ENCODE measurements at places on chromosomes 11 and 22. TPM values are rescaled to one million over a fixed set of nuclear protein-coding genes. Genes with fewer than 3 reads are reported as not detected.

- H3K36me3 ChIP-seq: no peaks in the 10 kb centered on the region
- H3K27ac ChIP-seq: no peak overlapping the region
- no peaks in the 10 kb centered on the region for H3K4me1 ChIP-seq
- H3K27me3 ChIP-seq: peaks cover 47% of the 10 kb centered on the region
Measured at GRCh38 chr11:60077216-60077817, 11.1 kb upstream of the MS4A2 start.

DNA sequence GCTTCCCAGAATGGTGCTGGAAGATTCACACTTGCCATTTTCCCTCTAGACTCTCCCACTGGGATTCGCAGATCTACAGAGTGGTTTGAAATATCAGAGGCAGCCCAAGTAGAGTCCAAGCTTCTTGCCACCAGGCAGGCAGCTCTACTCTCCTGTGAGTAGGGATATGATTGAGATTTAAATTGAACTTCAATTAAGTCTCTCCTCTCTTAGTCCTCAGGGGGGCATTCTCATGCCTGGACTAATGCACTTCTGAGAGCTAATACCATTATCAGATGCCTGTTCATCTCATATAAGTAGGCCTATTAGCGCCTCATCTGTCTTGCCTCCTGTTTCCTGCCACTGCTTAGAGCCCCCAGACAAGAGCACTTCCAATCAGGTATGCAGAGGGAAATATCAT, 25.5 kb upstream of the AMPD3 start:
- no peak overlapping the region for H3K4me3 ChIP-seq
- H3K27ac ChIP-seq: no peak overlapping the region
- H3K27me3 ChIP-seq: no peaks in the 10 kb centered on the region
- peak; percentile 38 for DNase-seq
- H3K4me1 ChIP-seq: no peaks in the 10 kb centered on the region

OR52E8 gene
- total RNA-seq: not detected

DNA sequence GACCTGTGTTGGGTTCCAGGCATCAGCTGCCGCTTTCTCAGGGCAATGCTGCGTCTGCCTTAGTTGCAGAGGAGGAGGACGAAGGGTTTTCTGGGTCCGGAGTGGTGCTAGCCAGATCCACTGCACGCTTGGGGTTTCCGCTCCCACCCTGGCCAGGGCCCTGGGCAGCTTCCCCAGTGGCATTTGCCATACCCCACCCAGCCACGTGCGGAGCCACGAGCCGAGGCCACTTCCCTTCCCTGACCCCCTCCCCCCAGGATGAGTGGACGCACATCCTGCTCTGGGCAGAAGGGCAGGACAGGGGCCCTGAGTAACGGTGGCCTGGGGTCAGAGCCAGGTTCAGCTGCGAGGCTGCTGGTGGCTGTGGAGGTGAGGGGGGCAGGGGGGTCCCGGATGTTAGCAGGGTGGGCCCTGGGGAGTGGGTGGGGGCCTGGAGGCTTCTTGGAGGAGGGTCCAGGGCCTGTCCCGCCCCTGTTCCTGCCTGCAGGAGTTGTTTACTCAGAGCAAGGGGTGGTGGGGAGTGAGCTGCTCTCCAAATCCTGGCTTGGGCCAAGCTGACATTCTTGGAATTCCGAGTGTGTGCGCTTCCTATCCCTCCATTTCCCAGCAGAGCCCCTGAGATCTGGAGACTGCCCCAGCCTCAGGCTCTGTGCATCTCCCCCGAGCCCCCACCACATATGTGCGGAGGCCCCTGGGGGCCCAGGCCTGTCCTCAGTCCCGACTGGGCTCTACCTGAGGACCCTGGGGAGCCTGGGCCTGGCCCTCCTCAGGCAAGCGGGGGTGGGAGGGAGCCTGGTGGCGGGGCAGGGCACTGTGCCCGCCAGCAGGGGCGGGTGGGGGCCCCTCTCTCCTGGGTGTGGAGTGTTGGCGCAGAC, 1.4 kb downstream of the TSPAN4 start:
- no peaks in the 10 kb centered on the region for H3K27me3 ChIP-seq
- H3K4me3 ChIP-seq: peak overlapping the region; percentile 99
- no peak overlapping the region for H3K27ac ChIP-seq
- H3K4me1 ChIP-seq: peaks cover 21% of the 10 kb centered on the region

DNA sequence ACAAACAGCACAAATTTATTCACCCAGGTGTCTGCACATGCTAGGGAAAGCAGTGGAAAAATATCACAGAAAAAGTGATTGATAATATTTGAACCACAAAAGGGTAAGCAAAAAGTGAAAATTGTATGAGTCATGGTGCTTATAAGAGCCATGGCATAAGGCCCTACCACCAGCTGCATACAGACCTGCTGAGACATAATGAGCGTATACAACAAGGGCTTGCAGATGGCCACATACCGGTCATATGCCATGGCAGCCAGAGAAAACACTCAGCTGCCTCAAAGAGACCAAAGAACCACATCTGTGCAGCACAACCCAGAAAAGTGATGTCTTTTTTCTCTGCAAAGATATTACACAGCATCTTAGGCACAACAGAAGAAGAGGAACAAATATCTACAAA, 71.4 kb upstream of the OR9G4 start:
- no peaks in the 10 kb centered on the region for H3K27me3 ChIP-seq
- H3K4me3 ChIP-seq: no peak overlapping the region
- H3K4me1 ChIP-seq: no peaks in the 10 kb centered on the region
- DNase-seq: no peak
- no peak overlapping the region for H3K27ac ChIP-seq

OR8A1 gene
- not detected for total RNA-seq

RNF215 gene
- 18.9 TPM for total RNA-seq

GRCh38 chr11:34647131-34647530, 26.2 kb downstream of the EHF start:
- no peaks in the 10 kb centered on the region for H3K27me3 ChIP-seq
- H3K27ac ChIP-seq: no peak overlapping the region
- peaks cover 8% of the 10 kb centered on the region for H3K4me1 ChIP-seq
- no peaks in the 10 kb centered on the region for H3K36me3 ChIP-seq
- no peak overlapping the region for H3K4me3 ChIP-seq

DNA sequence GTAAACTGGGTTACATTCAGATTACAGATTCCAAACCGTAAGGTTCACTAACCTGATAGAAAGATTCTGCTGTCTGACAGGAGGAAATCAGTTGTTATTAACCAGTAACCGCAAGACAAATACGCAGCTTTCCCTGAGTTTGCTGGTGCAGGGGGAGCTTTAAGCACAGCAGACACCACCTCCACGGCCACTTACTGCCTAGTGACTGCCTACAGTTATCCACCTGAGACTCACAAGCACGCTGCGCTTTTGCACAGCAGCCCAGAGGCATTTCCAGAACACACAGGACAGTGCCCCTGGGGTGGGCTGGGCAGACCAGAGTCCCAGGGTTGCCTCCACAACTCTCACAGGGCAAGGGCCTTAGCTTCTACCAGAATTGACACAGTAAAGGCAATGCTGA, 90.9 kb downstream of the CTTN start:
- DNase-seq: no peak
- H3K27me3 ChIP-seq: no peaks in the 10 kb centered on the region
- H3K36me3 ChIP-seq: no peaks in the 10 kb centered on the region
- no peaks in the 10 kb centered on the region for H3K4me1 ChIP-seq

- H3K4me3 ChIP-seq: no peak overlapping the region
- H3K27me3 ChIP-seq: no peaks in the 10 kb centered on the region
- no peaks in the 10 kb centered on the region for H3K4me1 ChIP-seq
Measured at GRCh38 chr11:128857341-128857740, 9.8 kb downstream of the KCNJ1 start.

DNA sequence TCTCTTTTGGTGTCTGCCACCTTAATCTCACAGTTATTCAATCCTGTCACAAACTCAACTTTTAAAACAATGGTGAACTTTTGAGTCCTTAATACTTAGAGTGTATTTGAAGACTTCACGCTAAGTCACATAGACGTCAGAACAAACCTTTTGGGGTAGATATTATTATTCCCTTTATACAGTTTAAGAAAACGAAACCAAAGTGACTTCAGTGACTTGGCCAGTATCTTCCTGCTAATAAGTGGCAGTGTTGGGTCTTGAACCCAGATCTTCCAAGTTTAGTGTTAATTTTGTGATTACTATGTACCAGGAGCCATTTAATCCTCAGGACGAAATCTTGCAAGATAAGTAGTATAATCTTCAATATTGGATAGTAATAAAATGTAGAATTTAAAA, 691 bp downstream of the CEP295 start:
- no peaks in the 10 kb centered on the region for H3K27me3 ChIP-seq
- peaks cover 13% of the 10 kb centered on the region for H3K4me1 ChIP-seq
- peak overlapping the region; percentile 70 for H3K4me3 ChIP-seq
- peak overlapping the region; percentile 85 for H3K27ac ChIP-seq
- peaks cover 9% of the 10 kb centered on the region for H3K36me3 ChIP-seq

CD248 gene
- total RNA-seq: 97.8 TPM

GRCh38 chr11:133936136-133936535, 20.6 kb downstream of the IGSF9B start:
- no peaks in the 10 kb centered on the region for H3K36me3 ChIP-seq
- no peak for DNase-seq
- H3K27ac ChIP-seq: no peak overlapping the region
- H3K27me3 ChIP-seq: no peaks in the 10 kb centered on the region
- no peaks in the 10 kb centered on the region for H3K4me1 ChIP-seq

LRRC75B gene
- 0.86 TPM for total RNA-seq

POGLUT3 gene
- total RNA-seq: 75.7 TPM

GRCh38 chr22:49609207-49609876, 218.3 kb downstream of the BRD1 start:
- no peaks in the 10 kb centered on the region for H3K4me1 ChIP-seq
- peaks cover 12% of the 10 kb centered on the region for H3K27me3 ChIP-seq
- H3K36me3 ChIP-seq: no peaks in the 10 kb centered on the region
- no peak overlapping the region for H3K4me3 ChIP-seq
- H3K27ac ChIP-seq: no peak overlapping the region

DNA sequence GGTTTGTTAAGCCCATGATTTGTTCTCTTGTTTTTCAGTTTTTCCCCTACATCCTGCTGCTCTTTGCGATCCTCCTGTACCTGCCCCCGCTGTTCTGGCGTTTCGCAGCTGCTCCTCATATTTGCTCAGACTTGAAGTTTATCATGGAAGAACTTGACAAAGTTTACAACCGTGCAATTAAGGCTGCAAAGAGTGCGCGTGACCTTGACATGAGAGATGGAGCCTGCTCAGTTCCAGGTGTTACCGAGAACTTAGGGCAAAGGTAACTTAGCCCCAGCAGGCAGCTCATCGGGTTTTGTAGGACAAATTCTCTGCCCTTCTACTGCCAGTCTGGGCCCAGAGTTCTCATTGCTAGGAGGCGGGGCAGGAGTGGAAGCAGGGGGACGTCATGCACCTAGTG, 49.7 kb downstream of the PANX1 start:
- no peaks in the 10 kb centered on the region for H3K27me3 ChIP-seq
- no peak for DNase-seq
- H3K4me3 ChIP-seq: no peak overlapping the region

TMEM109 gene
- total RNA-seq: 169 TPM

GTPBP1 gene
- 96.2 TPM for total RNA-seq

DNAJB13 gene
- total RNA-seq: 0.41 TPM

MS4A1 gene
- total RNA-seq: not detected

GRCh38 chr22:26756675-26757293, 99.4 kb downstream of the MIAT start:
- no peaks in the 10 kb centered on the region for H3K36me3 ChIP-seq
- H3K4me1 ChIP-seq: no peaks in the 10 kb centered on the region
- DNase-seq: peak; percentile 69
- no peak overlapping the region for H3K27ac ChIP-seq

DNA sequence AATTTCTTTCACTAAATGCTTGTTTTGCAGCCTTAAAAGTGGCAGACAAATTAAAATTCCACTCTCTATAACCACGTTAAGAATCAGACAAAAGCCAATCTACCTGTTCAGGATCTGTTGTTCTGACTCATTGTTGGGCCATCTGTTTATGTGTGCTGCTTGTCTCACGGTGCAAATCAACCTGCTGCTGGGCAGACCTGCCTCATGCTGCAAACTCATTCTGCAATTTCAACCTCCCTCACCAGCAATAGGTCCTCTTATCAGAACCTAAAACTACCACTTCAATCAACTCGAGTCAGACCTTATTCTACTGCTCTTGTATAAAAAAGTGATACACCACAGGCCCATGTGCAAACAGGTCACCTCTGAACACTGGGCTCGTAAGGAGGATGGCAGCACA, 75.1 kb downstream of the LARGE2 start:
- H3K27ac ChIP-seq: no peak overlapping the region
- H3K36me3 ChIP-seq: no peaks in the 10 kb centered on the region
- H3K27me3 ChIP-seq: no peaks in the 10 kb centered on the region
- DNase-seq: no peak

GRCh38 chr22:32421484-32421883, 9.4 kb upstream of the RTCB start:
- no peak for DNase-seq
- no peak overlapping the region for H3K4me3 ChIP-seq
- H3K27ac ChIP-seq: no peak overlapping the region
- H3K36me3 ChIP-seq: no peaks in the 10 kb centered on the region
- H3K4me1 ChIP-seq: peaks cover under 1% of the 10 kb centered on the region
- peaks cover 31% of the 10 kb centered on the region for H3K27me3 ChIP-seq

RBMXL2 gene
- not detected for total RNA-seq

GRCh38 chr11:110026858-110027626, 66.2 kb upstream of the ZC3H12C start:
- H3K36me3 ChIP-seq: no peaks in the 10 kb centered on the region
- no peak overlapping the region for H3K27ac ChIP-seq
- no peaks in the 10 kb centered on the region for H3K27me3 ChIP-seq
- no peak for DNase-seq
- H3K4me3 ChIP-seq: no peak overlapping the region

DEUP1 gene
- total RNA-seq: not detected

SLC22A25 gene
- not detected for total RNA-seq

YPEL4 gene
- total RNA-seq: not detected

GRCh38 chr11:118898400-118899295, 15.0 kb downstream of the CXCR5 start:
- no peak for DNase-seq
- H3K36me3 ChIP-seq: peaks cover 49% of the 10 kb centered on the region
- H3K4me1 ChIP-seq: no peaks in the 10 kb centered on the region
- no peaks in the 10 kb centered on the region for H3K27me3 ChIP-seq
- no peak overlapping the region for H3K4me3 ChIP-seq

MS4A6A gene
- total RNA-seq: not detected

- H3K27me3 ChIP-seq: no peaks in the 10 kb centered on the region
- no peak overlapping the region for H3K4me3 ChIP-seq
- no peaks in the 10 kb centered on the region for H3K4me1 ChIP-seq
- H3K36me3 ChIP-seq: no peaks in the 10 kb centered on the region
- H3K27ac ChIP-seq: no peak overlapping the region
- DNase-seq: no peak
Measured at GRCh38 chr22:46180370-46181137, 30.2 kb downstream of the PPARA start.

DNA sequence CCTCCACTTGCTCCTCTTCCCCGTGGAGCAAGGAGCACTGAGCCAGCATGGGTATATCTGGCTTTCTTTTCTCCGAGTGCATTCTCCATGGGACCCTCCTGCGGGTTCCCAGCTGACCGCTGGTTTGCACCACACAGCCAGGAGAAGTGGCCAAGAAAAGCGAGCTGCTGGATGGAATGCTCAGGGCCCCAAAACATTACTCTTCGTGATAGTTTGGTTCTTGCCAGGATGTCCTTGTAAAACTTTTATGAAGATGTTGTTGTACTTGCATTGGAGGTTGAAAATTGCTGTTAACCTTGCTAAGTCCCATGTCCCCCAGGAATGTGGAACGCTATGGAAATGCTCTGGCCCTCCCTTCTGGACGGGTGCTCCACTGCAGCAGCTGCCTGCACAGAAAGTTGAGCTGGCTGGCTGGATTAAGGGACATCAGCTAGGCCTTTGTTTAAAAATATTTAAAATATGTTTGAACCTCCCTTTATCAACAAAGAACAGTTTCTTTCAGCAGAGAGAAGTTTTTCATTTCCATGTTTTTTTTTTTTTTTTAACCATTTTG, 68.7 kb downstream of the ZNRF3 start:
- H3K4me3 ChIP-seq: no peak overlapping the region
- H3K27ac ChIP-seq: no peak overlapping the region
- H3K4me1 ChIP-seq: peaks cover 20% of the 10 kb centered on the region
- DNase-seq: no peak

Data from A673 (cell line).